Cortex of kidney (tissue), 1 donor: ENCODE measurements at places on chromosomes 12 and 14.

GRCh38 chr14:42141328-42141727 lies 534.7 kb downstream of the LRFN5 start:
- no peak for DNase-seq

DNA sequence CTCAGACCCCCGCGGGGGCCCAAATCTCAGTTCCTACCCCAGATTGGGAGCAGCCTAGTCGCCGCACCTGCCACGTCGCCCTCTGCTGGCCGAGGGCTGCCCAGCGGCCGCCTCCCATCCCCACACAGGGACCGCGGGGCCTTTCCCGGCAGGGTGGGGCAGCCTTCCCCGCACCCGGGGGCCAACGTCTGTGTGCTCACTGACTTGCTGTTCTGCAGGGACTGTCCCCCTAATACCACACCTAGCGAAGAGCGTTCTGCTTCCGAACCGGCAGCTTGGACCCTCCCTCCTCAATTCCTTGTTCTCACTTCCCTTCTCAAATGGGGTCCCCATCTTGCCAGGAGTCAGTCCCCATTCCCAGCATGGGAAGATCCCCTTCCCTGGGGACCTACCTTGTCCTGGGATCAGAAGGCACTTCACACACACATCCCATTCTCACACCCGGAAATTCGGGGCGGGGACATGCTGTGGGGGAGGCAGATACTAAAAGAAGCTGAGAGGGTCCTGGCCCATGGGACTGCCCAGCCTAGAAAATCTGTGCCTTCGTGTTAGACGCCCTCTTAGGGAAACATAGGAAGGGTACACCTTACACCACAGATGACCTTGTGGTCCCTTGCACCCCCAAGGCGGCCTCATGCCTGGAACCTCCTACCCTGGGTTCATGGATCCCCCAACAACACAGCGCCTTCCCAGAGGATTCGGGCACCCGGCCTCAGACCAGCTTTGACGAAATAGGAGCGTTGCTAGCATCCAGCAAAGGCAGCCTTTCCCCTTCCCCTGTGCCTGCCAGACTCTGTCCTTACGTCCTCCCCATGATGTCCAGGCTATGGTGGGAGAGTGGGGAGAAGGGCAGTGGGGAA lies 16.4 kb downstream of the ACVRL1 start:
- DNase-seq = no peak

DNA sequence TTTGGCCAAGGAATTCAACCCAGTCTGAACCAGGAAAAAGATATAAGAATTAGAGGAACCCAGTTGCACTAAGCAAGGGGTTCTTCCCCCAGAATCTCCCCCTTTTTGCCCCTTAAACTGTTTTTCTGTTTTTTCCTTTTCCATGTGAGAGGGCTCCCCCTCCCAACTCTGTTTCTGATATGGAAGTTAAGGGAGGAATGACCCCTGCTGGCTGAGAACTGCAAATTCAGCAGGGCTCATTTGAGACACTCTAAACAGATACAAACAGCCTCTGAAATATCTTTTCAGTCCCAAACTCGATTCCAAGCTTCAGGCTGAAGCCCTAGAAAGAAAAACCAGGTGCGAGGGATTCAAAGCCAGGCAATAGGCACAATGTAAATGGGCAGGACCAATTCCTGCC lies 132.7 kb downstream of the SLC41A2 start:
- DNase-seq = no peak

- no peak for DNase-seq
These were observed 34.1 kb upstream of the STON2 start for GRCh38 chr14:81434230-81434629.

DNA sequence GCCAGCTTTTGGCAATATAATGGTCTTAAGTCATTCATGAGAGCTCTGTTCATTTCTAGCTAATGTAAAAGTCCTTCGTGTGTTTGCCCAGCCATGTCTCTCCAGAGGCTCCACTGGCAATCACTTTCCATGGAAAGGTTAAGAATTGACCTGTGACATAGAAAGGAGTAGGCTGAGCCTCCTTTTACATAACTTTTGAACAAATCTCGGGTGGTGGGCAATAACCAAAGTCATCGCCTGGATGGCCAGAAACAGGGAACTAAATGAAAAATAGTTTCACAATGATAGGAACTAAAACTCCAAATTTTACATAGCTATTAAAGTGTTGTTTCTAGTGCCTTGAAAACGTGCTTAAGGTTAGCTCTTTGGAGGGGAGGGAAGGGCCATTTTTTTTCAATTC lies 6.5 kb downstream of the BHLHE41 start:
- no peak for DNase-seq

GRCh38 chr14:75568791-75569190 lies 9.6 kb upstream of the FLVCR2 start:
- DNase-seq = no peak

GRCh38 chr14:105168496-105168978 lies at the start of gene JAG2:
JAG2 (minus strand) TSS chr14:105168776; CDS start chr14:105168420, 356 bp downstream.
- DNase-seq = no peak

- no peak for DNase-seq
These were observed 82.8 kb upstream of the PLEKHG7 start for GRCh38 chr12:92619730-92620684.

GRCh38 chr14:102665621-102666020 lies 73.2 kb downstream of the RCOR1 start:
- no peak for DNase-seq

- no peak for DNase-seq
These were observed 155.7 kb upstream of the GSC start for GRCh38 chr14:94925416-94926173.

DNA sequence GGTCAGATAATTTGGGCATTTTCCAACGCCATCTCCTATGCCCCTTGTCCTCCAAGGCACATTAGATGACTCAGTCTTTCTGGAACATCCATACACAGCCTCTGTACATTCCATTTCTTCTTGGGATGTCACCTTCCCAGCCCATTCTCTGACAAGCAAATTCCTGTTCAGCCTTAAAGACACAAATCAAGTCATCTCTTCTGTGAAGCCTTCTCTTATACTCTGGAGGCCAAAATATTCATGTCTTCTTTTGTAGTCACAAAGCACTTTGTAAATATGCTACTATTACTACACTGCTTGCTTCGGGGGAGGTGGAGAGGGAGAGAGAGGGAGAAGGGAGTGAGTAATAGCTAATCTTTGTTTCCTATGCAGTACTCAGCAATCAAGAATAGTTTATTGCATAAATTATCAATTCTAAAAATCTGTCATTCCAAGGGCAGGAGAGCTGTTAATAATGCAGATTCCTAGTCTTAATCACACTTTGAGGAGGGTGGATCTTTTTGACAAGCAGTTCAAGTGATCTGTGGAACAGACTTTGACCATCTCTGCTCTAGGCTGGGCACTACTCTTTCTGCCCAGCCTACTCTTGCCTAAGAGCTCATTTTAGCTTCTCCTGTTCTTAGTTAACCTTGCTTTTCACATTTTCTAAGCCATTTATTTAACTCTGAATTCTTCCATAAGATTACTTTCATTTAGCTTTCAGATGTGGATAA lies 27.9 kb downstream of the KCNMB4 start:
- DNase-seq = no peak

DNA sequence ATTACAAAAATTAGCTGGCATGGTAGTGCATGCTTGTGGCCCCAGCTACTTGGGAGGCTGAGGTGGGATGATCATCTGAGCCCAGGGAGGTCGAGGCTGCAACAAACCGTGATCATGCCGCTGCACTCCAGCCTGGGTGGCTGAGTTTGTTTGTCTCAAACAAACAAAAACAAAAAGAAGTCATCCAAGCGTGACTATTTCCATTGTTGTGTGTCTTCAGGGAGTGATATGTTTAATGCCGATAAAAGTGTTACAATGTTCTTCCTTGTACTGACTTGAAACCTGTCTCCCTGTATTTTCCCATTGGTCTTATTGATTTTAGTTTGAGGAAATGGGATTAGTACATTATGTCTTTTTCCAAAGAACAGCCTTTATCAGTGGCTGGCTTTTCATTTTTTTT lies 75.6 kb upstream of the USP44 start:
- no peak for DNase-seq

GRCh38 chr14:74348735-74349463 lies 628 bp downstream of the VRTN start:
- DNase-seq = no peak

DNA sequence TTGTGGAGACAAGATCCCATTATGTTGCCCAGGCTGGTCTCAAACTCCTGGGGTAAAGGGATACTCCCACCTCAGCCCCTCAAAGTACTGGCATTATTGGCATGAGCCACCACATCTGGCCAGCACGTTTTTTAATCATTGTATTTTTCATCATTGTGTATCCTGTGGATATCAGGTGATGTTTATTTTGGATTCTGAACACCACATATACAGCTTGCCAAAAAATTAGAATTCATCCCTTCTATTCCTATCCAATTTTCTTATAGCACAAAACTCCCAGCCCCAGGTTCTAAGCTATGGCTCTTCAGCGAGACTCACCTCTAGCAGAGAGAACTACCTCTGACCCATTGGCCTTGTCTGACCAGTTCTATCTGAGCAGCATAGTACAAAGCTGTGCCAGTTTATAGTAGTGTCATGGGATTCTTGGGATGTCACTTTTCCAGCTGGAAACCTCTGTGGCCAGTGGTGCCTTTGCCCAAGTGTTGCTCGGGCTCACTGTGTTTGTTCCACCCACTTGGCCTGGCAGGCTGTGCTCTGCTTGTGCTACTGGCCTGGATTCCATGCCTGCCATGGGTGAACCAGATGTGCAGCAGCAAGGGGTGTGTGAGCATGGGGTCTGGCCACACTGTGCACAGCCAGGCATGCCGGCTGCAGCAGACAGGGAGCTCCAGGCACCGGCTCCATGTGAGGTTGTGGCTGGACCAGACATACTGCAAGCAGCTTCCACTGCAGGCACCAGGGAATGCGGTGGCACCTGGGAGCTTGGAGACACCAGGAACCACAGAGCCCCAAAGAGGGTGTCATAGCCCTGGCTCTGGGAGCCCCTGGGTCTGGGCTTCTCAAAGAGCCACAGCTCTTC lies 37.2 kb downstream of the TIMELESS start:
- no peak for DNase-seq

DNA sequence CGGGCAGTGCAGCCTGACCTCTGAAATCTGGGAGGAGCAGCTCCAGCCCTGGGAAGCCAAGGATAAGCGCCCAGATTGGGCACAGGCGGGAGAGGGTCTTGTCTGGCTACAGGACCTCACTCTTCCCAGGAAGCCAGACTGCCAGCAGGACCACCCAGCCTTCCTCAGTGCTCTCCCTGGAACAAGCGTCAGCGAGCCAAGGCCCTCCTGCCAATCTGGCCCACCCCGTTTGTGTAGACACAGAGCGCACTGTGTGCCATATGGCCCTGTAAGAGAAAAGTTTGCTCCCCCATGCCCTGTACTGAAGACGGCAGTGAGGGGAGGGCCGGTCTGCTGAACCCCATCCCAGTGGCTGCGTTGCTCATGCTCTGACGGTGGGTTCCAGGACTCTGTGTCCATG lies 1.2 kb upstream of the C14orf180 start:
- DNase-seq = no peak

- DNase-seq = no peak
These were observed 118.4 kb upstream of the NCOR2 start for GRCh38 chr12:124685689-124686369.

DNA sequence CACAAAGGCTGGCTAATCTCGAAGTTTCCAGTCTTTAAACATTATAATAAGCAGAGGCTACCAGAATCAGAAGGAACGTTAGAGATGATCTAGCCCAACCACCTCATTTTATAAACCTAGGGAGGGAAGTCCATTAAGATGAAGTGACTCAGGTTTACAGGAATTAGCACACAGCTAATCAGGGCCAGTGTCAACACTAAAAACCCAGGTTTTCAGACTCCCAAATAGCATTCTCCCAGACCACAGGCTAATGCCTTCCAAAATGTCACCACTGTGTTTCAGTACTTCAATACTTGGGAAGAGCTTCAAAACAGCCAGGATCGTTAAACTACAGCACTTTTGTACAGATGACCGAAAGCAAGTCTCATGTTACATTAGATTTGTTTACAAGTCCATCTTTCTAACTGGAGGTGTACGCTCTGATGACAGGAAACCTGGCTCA lies 89.2 kb downstream of the FOXN3 start:
- DNase-seq = no peak

GRCh38 chr14:37842106-37842505 lies 246.7 kb downstream of the TTC6 start:
- no peak for DNase-seq

DNA sequence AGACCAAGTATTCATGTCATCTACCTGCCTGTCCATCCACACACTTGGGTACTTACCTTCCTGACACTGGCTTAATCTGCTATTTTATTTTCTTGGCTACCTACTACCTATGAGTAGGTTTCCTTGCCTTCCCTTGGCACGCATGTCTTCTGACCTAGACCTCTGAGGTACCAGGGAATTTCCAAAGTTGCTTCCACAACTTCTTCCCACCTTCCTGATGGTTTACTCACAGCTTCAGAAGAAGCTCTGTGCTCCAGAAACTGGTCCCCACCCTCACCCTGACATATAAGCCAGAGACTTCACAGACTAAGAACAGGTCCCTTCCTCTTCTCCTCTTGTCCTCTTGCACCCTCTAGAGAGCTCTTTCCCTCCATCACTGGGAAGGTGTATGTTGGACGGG lies 35.7 kb upstream of the DDX11 start:
- DNase-seq = no peak

GRCh38 chr14:90274019-90274418 lies 17.7 kb downstream of the PSMC1 start:
- no peak for DNase-seq
